ENCODE measurements at places on chromosomes 12 and 14. TPM values are rescaled to one million over a fixed set of nuclear protein-coding genes. Genes with fewer than 3 reads are reported as not detected.

The CCDC60 gene
- 7.6 TPM for total RNA-seq

GRCh38 chr12:6424866-6425265, 19.9 kb upstream of the CD27 start:
- no peak for DNase-seq

DNA sequence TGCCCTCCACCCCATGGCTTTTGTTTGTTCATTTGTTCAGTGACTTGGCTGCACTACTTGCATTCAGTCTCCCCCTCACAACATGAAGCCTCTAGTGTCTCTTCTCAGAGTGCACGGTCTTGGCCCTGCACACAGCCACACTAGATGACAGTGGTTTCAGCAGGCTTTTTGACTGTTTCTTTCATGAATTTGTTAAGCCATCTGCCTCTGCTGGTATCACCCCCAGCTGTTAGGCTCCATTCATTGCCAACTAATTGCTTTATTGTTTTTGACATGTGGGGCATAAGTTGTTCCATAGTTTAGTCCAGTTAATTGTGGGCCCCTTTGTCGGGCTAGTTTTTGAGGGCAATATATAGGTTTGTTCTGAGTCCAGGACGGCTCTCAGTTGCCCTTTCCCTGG, 18.8 kb downstream of the OS9 start:
- DNase-seq: no peak

GRCh38 chr14:68877993-68878575, 85.2 kb upstream of the ZFP36L1 start:
- no peak for DNase-seq
